ENCODE measurements at places on chromosomes 16 and 17.

- DNase-seq = no peak
Observed at GRCh38 chr16:78251115-78251514, 151.7 kb downstream of the WWOX start.

- no peak for DNase-seq
Observed at GRCh38 chr17:41710472-41711090, 1.6 kb upstream of the GAST start.

DNA sequence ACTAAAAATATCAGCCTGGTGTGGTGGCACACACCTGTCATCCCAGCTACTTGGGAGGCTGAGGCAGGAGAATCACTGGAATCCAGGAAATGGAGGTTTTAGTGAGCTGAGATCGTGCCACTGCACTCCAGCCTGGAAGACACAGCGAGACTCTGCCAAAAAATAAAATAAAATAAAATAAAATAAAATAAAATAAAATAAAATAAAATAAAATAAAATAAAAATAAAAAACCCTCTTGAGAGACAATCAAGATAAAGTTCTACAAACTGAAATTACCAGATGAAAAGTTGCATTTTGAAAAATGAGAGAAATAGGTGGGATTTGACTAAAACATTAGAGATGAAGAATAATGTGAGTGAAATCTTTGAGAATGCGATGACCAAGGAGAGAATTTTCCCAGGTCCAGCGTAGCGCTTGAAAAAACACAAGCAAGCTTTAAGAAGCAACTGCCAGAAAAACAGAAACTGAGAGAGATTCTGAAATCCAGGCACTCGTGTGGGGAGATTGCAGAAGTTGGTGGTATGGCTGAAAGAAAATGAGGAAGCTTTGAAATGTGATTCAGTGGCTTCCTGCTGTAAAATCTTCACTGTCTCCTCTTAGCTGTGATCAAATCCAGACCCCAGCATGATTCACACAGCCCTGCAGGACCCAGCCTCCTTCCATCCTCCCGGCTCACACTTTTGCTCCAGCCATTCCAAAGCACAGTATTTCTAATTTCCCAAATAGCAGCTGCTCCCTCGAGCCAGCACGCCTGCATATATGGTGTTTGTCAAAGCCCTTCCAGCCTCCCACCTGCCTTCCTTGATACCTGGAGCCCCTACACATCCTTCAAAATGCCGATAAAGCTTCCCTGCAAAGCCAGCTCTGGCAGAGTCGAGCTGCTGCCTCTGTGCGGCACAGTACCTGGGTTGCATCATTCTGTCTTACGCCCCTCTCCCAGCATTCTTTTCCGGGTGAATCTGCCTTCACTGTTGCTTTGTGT, 8.2 kb upstream of the CD300E start:
- DNase-seq = no peak

DNA sequence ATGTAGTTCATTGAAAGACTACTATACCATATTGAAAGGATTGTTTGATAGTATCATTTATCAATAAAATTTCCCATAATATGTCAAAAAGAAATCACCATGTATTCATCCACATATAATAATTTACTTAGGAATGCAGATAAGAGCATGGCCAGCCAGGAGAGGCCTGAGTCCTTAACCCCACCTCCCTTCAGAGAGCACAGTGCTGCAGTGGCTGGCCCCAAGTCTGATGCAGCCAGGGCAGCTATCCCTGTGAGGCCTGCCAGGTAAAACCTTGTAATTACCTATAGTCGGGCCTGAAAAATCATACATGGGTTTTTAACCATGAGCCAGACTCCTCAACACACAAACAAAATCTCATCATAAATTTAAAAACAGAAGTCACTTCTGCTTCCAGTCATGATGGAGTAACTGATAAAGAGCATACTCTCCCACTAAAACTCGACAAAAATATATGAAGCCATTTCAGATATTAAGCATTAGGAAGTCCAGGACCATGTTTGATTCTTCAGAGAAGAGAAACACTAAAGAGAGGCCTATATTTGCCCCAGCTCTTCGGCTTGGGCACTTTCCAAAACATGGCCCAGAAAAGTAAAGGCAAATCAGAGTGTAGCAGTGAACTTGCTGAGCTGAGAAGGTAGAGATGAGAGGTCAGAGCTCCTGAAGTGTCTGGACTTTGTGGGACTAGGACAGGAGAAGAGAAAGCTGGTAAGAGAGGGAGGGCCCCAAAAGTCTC, 40.9 kb upstream of the CCNF start:
- DNase-seq = no peak

GRCh38 chr16:53768593-53768992, 64.6 kb downstream of the FTO start:
- no peak for DNase-seq

DNA sequence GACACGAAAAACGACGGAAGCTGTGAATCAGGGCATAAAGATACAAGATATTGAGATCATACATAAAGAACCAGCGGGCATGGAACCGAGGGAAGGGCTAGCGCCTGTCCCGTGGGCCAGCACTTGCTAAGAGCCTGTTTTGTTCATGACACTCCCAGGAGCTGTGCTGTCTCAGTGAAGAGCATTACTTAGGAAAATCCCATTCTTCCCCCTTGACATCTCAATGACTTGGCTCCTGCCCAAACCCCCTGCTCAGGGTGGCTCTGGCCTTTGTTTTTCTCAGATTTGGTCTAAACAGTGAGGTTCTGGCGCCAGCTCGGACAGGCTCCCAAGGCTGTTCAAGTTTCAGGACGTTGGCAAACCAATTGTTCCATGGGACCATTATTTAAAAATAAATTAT, 79.1 kb upstream of the SEC14L1 start:
- DNase-seq = no peak

GRCh38 chr17:80527016-80527645, 17.5 kb upstream of the RPTOR start:
- DNase-seq = no peak

GRCh38 chr17:45320931-45321461, 4.2 kb upstream of the MAP3K14 start:
- DNase-seq = no peak

DNA sequence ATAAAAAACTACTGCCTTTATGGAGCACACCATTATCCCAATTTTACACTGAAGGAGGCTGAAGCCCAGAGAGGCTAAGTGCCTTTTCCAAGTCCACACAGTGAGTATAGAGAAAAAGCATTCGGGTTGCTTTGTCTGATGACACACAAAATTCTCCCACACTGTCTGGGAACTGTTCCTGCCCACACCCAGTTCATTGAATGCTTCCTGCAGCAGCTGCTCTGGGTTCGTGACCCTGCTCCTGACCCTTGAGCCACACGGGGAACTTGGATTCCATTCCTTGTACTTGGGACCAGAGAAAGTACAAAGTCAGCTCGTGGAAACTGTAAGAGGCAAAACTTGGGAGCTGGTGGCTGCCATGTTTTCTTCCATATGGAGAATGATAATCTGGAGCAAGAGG, 57.9 kb downstream of the AKAP1 start:
- DNase-seq = no peak

GRCh38 chr17:57915544-57915943, 39.7 kb downstream of the CUEDC1 start:
- DNase-seq = no peak

GRCh38 chr17:21286066-21286770, 1.7 kb downstream of the MAP2K3 start:
- no peak for DNase-seq

DNA sequence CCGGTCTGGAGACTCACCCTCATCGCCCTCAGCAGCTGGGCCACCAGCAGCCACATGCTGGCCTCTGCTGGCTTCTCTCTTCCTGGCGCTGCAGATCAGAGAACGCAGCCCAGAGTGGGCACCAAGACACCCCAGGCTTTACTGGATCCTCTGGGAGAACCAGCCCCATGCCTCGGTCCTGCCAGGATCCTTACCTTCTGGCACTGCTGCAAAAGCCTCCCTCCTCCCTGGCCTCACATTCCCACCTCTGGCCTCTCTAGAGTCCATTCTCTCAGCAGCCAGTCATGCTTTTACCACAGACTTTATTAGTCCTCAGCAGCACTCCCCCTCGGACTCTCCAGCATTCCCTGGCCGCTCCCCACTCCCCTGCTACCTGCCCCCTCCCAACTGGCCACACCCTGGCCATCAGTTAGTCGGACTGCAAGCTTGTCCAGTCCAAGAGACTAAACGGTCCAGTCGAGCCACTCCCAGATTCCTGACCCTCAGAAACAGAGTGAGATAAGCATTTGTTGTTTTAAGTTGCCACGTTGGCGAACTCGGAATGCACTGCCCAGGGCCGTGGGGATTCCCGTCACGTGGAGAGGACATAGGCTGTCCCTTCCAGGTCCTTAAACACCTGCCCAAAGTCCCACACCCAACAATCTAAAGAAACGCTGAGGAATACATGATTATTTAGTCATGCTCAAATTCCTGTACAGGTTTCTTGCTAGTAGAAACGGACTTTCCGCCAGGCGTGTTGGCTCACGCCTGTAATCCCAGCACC, 5.9 kb upstream of the SPG7 start:
- no peak for DNase-seq

All from stimulated activated CD4-positive, alpha-beta T cell treated with anti-CD3 and anti-CD28 coated beads, TNF-alpha, amount 100 ng/mL, for 4 hours (primary cell).